Right ventricle myocardium superior (tissue), 1 donor: ENCODE measurements at places on chromosomes 4 and X. TPM values are rescaled to one million over a fixed set of nuclear protein-coding genes. Genes with fewer than 3 reads are reported as not detected.

FMR1NB gene
- not detected for total RNA-seq

GCNA gene
- total RNA-seq, result 2.2 TPM

MMAA gene
- total RNA-seq, result 8.6 TPM

HSPA4L gene
- 4.8 TPM for total RNA-seq

SMIM10 gene
- 4.6 TPM for total RNA-seq

- DNase-seq, result no peak
Observed at GRCh38 chrX:114611018-114611619, 27.2 kb downstream of the HTR2C start.

DNA sequence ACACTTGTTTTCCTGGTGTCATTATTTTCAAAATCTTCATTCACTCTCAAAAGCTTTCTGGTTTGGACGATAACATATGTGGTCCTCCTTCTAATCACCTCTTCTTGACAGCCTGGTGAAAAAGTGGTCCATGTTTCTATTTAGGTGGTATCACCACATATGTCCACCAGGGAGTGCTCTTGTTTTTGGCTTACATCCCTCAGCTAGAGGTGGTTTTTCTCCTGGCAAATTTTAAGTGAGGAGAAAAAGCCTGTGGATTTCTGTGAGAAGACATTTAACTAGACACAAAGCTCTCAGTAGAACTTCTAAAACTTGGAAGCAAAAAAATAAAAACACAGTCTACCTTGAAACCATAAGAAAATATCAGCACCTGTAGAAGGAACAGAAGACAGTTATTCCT lies 58.0 kb upstream of the FRMPD4 start:
- no peak for DNase-seq

- DNase-seq, result no peak
Observed at GRCh38 chrX:49848275-49848674, 19.2 kb downstream of the PAGE4 start.

GRCh38 chrX:41144873-41145272 lies 59.6 kb downstream of the USP9X start:
- DNase-seq, result no peak

GRCh38 chrX:110847334-110847733 lies 51.7 kb upstream of the CHRDL1 start:
- DNase-seq, result no peak

GRCh38 chr4:185712350-185713024 lies 99.5 kb downstream of the SORBS2 start:
- no peak for DNase-seq
